ENCODE measurements at places on chromosomes 3 and 15.

GRCh38 chr3:105274958-105275357 is 91.8 kb upstream of the ALCAM start:
- no peak for DNase-seq

DNA sequence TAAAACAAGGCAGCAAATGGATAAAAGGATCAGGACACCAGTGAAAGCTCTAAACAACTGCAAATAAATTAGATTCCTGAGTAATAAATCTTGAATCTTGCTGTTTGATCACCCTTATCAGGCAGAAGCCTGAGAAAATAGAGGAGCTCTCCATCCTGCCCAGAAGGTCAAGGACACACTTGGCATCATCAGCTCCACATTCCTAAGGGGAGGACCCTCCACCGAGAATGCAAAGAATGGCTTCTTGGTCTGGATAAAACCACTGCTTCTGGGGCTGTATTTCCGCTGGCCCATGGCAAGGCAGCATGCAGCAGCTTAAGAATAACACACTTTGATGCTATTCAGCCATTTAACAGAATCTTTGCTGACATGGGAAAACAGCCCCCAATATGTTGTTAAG is 108.9 kb upstream of the TSC22D2 start:
- DNase-seq, result no peak

DNA sequence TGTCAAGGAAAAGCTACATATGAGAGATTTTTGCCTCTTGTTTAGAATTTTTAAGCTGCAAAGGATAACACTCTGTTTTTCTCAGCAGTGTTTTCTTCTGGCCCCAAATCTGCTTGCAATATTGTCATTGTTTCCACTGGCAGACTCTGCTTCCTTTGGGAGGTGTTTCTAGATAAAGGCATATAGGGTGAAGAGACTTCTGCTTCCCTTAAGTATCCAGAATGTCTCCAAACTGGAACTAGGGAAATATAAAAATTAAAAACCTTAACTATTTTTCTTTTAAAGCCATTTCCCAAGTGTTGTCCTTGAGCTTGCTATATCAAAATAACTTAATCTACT is 225.8 kb downstream of the CGGBP1 start:
- no peak for DNase-seq

DNA sequence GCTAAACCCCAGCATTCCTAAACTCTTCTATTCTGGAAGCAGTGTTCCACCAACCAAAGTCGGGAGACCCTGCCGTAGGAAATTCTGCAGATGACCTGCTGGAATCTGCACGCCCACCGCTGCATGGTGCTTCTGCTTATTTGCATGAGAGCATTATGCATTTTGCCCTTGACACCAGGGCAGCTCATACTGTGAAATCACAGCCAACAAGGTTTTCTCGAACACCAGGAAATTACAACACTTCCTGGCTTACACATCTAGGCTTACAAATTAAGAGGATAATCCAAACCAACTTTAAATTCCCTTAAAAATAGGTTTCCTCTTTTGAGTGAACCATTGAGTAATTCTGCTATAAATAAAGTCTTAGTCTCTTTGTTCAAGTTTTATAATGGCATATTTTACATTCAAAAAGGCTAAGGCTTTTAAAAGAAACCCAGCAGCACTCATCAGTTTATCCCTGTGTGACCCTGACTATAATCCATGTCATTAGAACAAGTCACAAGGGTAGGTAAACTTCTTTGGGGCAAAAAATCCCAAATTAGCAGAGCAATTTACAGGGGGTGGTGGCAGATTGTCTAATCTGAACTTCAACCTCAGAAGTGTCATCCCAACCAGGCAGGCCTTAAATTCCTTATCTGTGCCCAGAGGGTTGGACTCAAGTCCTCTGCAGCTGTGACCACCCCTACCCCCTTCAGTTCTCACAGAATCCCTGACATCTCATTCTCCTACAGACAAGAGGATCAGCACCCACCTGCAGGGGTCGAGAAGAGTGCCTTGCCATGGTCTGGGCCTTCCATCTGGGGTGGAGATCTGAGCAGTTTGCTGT is 33.5 kb upstream of the RBP1 start:
- DNase-seq, result no peak

- DNase-seq, result no peak
Measured at GRCh38 chr15:43911235-43911781, 84.5 kb downstream of the WDR76 start.

DNA sequence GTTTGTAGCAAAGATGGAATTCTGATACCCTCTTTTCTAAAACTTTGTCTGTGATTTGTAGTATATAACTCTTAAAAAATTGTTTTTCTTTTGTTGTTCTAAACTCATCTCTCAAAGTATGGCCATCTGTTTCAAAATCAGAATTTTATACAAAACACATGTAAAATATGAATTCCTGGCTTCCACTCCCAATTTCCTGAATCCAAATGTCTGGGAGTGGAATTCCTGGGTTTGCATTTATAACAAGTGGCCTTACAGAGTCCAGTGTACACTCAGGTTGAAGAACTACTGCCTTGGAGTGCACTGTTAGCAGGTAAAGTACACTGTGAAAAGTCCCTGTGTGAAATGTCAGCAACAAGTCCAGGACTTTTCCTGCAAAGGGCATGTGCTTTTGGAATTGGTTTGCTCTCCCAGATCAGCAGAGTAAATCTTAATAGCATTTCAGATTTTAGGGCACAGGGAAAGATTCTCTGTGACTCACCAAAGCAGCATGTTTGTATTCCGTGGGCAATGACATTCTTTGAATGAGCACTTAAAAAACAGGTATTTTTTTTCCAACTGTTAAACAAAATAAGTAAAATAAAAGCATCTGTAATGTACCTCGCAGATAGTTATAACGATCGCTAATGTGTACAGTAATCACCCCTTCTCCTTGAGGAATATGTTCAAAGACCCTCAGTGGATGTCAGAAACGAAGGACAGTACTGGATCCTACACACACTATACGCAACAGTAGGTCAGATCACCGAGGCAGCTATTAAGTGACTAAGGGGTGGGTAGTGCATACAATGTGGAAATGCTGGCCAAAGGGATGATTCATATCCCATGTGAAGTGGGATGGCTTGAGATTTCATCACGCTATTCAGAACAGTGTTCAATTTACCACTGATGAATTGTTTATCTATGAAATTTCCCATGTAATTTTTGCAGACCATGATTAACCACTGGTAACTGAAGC is 2.0 kb upstream of the CLDN16 start:
- no peak for DNase-seq

GRCh38 chr3:193335031-193335430 is 43.5 kb downstream of the ATP13A5 start:
- no peak for DNase-seq

DNA sequence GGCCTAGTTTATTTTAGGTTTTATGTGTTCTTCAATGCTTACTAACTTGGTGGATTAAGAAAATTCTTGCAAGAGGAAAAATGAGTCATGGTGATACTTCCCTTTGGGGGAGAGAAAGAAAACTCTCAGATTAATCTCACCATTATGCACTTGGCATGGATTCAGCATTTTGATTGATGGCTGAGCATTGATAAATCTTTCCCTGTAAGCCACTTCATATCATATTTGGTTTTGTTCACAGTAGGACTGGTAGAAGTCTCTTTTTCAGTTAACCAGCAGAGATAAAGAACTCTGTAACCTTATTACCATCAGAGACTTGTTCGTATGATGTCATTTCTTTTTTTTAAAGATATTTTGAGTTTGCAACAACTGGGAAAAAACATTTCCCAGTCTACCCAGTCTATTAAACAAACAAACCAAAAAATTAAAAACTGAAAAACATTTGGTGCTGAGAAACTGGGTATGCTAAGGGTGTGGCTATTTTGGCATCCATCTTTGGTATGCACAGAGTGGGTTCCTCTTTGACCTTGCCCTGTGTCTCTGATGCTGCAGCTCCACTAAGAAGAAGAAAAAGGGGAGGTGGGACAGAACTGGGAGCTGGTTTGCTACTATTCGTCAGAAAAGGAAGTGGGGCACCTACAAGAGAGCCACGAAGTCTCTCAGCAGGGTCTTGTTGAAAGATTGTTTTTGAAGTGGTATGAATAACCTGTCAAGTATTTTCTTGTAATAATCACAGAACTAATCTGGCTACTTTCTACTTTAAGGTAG is 17.2 kb downstream of the TMOD3 start:
- no peak for DNase-seq

DNA sequence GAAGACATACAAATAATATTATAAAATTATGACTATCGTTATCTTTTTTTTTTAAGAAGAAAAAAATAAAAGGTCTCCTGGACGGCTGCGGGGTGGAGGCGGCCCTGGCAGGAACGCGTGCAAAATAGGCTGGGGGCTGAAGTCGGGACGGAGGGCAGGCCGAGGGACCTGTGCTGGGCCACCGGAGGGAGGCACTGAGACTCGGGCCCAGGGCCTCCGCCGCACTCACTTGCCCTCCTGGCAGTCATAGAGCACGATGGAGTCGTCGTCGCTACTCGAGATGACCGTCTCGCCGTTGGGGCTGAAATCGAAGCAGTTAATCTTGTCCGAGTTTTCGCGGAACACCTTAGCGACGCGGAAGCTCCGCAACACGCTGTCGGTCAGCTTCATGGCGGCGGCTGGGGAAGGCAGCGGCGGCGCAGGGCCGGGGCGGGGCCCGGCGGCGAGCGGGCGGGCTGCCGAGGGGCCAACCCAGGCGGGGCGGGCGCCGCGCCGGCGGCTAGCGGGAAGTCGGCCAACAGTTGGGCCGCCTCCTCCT is 408 bp downstream of the WDR82 start:
- no peak for DNase-seq

DNA sequence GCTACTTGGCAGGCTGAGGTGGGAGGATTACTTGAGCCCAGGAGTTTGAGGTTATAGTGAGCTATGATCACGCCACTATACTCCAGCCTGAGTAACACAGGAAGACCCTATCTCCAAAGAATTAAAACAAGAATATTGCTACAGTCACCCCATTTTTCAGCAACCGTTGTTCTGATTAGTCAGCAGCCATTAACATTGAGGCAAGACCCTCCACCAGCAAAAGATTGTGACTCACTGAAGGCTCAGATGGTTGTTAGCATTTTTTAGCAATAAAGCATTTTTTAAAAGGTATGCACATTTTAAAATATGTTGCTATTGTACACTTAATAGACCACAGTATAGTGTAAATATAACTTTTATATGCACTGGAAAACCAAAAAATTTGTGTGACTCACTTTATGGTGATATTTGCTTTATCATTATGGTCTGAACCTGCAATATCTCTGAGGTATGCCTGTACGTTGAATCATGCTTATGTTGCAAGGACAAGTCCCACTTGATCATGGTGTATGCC is 492.6 kb downstream of the SQOR start:
- DNase-seq, result no peak

- no peak for DNase-seq
Measured at GRCh38 chr3:129614927-129615363, 8.5 kb upstream of the PLXND1 start.

DNA sequence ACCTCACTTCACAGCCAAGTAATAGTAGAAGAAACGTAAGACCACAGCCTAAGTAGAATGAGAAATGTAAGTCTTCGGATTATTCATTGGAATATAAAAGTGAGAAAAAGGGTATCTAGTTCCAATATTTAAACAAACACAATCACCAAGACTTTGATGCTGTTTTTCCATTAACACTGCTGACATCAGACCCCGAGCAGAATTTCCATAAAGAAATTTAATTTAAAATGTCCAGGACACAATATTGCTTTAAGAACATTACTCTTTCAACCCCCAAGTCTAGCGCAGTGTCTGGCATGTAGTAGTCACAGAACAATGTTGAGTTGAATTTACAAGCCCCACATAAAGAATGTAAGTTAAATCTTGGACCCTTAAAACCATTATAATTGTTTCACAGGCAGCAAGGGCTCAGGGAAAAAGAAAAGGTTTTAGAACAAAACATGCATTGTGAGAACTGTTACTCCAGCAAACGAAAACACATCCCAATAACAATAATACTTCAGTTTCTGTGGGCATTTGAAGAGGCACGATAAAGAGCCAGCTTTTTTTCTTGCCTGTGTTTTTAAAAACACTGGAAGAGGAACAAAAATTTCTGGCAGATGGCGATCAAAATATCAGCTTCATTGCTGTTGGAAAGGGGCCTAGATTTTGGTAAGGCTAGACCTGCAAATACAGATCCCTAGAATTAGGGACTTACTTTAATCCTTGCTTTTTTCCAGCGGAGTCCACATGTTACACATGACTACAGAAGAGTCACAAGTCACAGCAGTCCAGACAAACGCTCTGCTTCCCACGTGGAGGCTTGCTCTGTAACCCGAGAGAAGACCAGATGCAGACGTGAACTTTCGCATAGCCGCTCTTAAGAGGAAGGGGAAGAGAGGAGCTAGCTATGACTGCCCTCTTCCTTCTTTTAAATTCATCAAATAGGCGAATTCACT is 77.9 kb upstream of the IGSF10 start:
- DNase-seq, result no peak

DNA sequence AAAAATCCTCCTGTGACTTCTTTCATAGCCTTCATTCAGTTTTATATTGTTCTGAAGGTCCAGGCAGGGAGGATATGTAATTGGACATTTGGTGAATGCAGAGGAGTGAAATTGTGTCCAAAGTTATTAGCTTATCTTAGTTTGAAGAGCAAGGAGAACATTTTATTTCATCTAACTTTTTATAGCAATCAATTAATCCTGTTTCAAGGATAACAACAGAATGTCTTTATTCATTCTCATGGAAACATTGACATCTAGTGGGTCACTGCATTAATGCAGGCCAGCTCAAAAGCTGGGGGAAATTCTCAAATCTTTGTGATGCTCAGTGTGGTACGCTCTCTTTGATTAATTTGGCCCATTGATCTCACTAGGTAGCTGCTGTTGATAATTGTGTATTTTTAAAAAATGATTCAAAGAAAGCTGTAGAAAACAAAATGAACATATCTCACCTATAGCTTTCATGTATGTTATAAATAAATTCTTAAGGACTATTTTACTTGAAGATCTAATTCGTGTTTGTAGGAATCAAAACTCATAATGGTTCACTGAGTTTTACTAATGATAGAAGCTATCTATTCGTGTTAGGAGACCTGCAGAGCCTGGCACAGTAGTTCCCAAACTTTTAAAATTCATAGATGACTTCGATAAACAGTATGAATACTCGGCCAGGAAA is 150.8 kb upstream of the KCNMB2 start:
- DNase-seq, result no peak

DNA sequence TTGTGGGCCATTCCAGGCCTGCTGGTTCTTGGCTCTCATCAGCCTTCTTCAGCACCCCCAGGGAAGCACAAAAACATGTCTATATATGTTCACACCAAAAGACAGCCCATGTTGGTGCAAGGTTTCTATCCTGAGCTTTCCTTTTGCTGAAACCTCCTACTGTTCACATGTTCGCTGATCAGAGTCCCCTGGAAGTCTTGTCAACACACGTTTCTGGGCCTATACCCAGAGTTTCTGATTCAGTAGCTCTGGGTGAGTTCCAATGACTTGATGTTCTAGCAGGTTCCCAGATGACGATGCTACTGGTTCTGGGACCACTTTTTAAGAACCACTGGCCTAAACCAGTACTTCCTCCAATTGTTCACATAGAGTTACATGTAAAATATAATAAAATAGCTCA is 46.0 kb downstream of the SUCNR1 start:
- DNase-seq, result no peak

- no peak for DNase-seq
Measured at GRCh38 chr3:40387895-40388254, 891 bp downstream of the ENTPD3 start.

GRCh38 chr3:185677146-185677829 is 91.2 kb downstream of the SENP2 start:
- no peak for DNase-seq

- no peak for DNase-seq
Measured at GRCh38 chr3:54792584-54792983, 135.3 kb downstream of the LRTM1 start.

- DNase-seq, result no peak
Measured at GRCh38 chr3:111765136-111765535, 93.9 kb upstream of the PHLDB2 start.

Data from cortex of kidney (tissue), 1 donor.